Type B pancreatic cell (in vitro differentiated cells): ENCODE measurements at places on chromosomes 3 and 15. TPM values are rescaled to one million over a fixed set of nuclear protein-coding genes. Genes with fewer than 3 reads are reported as not detected.

DNA sequence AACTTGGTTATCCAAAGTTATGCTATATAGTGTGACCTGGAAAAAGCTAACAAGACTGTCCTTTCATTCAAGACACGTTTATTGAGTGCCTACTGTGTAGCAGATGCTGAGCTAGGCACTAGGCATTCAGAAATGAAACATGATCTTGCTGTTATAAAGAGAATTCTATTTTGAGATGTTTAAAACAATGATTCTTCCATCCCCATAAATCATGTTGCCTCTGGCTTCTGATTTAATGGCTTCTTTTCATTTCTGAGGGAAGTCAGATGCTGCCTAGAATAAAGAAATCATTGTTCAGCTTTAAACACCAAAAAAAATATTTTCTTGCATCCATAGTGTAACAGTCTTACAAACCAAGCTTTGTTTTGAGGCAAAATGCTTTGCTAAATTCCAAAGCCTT, 620.9 kb upstream of the UBE2E2 start:
- no peak for DNase-seq
- H3K4me3 ChIP-seq: no peak overlapping the region
- peaks cover 9% of the 10 kb centered on the region for H3K4me1 ChIP-seq
- no peaks in the 10 kb centered on the region for H3K27me3 ChIP-seq
- H3K36me3 ChIP-seq: no peaks in the 10 kb centered on the region

DNA sequence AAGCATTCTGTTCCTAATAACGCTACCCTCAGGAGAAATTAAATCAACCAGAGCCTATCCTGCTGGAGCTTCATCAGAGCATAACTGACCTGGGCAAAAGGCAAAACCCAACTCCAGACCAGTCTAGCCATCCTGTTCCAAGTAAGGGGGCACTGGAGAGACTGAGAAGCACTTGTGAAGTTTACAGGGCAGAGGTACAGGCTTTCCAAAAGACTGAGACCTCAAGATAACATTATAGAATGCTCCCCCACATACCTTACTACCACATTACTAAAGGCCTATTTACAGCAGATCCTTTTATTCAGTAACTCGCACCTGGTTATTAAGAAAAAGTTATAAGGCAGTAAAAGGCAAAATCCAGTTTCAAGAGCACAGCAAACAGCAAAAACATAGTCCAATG, 35.5 kb downstream of the RFX7 start:
- no peak overlapping the region for H3K4me3 ChIP-seq
- H3K36me3 ChIP-seq: peaks cover 43% of the 10 kb centered on the region
- peaks cover 8% of the 10 kb centered on the region for H3K4me1 ChIP-seq
- H3K27ac ChIP-seq: no peak overlapping the region

- no peaks in the 10 kb centered on the region for H3K36me3 ChIP-seq
Measured at GRCh38 chr3:185552358-185552877, at the start of gene LIPH. TSS of gene LIPH (minus strand) at chr3:185552588. CDS start at chr3:185552471, 117 bp downstream.

DNA sequence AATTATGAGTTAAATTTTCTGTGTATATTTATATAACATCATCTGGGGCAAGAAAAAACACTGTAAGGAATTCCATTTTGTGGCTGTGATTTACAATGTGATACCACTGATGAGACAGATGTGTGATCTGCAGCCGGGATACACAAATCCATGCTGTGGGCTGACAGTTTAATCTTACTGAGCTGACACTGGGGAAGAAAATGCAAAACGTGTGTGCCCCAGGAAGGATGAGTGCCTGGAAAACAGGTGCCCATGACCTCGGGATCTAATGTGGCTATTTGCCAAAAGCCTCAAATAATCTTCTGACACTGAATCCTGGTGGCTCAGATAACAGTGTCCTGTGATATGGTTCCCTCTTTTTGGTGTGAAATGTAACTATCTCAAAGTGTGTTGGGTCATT, 10.5 kb downstream of the MYRIP start:
- H3K36me3 ChIP-seq: no peaks in the 10 kb centered on the region
- peaks cover 60% of the 10 kb centered on the region for H3K27me3 ChIP-seq
- no peak overlapping the region for H3K4me3 ChIP-seq
- H3K27ac ChIP-seq: no peak overlapping the region

GRCh38 chr15:41988896-41989572, 16.7 kb upstream of the EHD4 start:
- H3K4me1 ChIP-seq: peaks cover 5% of the 10 kb centered on the region
- H3K27ac ChIP-seq: no peak overlapping the region
- no peak for DNase-seq
- H3K36me3 ChIP-seq: no peaks in the 10 kb centered on the region

DNA sequence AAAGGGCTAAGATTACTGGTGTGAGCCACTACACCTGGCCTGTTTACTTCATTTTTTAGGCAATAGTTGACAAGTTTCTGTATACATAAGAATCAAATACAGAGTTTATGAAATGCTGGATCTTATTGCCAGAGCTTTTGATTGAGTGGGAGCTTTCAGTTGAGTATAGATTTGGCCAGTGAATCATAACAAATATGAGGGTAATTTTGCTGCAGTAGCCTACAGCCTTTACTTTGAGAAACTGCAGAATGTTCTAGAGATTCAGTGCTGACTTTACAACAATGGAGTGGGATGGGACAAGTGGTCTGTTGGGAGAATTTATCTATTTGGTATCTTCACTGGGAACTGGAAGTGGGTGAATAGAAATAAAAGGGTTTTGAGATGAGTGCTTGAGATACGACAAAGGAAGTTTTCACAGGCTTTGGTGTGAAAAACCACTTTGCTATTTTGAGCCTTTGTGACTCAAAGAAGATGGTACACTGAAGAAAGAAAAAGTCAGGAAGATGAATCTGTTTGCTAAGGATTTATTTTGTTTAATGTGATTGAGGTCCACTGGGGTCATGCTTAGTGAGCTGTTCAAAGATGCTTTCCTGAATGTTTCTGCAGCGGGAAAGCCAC, 227.8 kb downstream of the UBE2E2 start:
- DNase-seq: no peak
- H3K27me3 ChIP-seq: no peaks in the 10 kb centered on the region
- H3K27ac ChIP-seq: no peak overlapping the region

DNA sequence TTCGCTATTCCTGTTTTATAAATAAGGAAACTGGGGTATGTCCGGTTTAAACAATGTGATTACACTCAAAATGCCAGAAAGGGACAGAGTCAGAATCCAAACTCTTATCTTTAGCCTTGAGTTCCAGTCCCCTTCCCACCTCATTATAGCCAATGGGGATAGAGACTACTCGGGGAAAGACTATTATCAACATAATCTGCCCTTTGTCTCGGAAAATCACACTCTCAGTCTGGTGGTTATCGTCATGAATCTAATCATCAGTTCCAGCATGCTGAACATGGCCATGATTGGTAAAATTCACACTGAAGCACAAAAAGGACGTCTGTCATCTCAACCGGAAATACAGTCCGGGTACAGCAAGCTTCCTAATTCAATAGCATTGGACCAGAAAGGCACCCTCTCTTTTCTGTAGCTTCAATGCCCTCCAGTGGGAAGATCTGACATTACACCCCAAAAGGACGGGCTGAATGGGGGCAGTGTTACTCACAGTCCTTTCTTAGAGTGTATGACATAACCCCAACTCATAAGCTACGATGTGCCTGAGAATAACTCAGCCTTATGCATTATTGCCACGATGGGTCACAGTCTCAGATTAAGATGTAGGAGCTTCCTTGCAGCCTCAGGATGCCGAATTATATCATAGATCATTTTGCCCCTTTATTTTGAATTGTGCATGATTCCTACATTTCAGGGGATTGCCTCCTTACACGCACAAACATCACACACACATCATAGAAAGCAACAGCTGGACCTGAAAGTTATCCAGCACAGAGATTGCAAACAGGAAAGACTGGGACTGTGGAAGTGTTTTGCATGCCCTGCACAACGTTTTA, 390.4 kb upstream of the LMCD1 start:
- DNase-seq: no peak
- H3K4me1 ChIP-seq: peaks cover 6% of the 10 kb centered on the region
- no peak overlapping the region for H3K27ac ChIP-seq
- no peaks in the 10 kb centered on the region for H3K36me3 ChIP-seq
- H3K27me3 ChIP-seq: no peaks in the 10 kb centered on the region

GRCh38 chr3:188904670-188905069, 267.1 kb upstream of the TPRG1 start:
- no peak for DNase-seq
- H3K27ac ChIP-seq: no peak overlapping the region
- H3K27me3 ChIP-seq: no peaks in the 10 kb centered on the region
- H3K4me3 ChIP-seq: no peak overlapping the region
- H3K36me3 ChIP-seq: peaks cover 10% of the 10 kb centered on the region

Gene ARHGEF26
- 7.8 and 12.7 TPM in 2 replicates for total RNA-seq

Gene CTXN2
- total RNA-seq: not detected in 2 replicates

Gene TMC3
- 0.07 and 0.10 TPM in 2 replicates for total RNA-seq

Gene OCA2
- total RNA-seq: 1.4 and 2.8 TPM in 2 replicates

Gene PRSS50
- 1.1 and 1.2 TPM in 2 replicates for total RNA-seq

Gene ROBO2
- total RNA-seq: 8.4 and 22.7 TPM in 2 replicates

Gene CLEC3B
- 0.43 and 1.2 TPM in 2 replicates for total RNA-seq
